ENCODE measurements at places on chromosomes 3 and 15.

DNA sequence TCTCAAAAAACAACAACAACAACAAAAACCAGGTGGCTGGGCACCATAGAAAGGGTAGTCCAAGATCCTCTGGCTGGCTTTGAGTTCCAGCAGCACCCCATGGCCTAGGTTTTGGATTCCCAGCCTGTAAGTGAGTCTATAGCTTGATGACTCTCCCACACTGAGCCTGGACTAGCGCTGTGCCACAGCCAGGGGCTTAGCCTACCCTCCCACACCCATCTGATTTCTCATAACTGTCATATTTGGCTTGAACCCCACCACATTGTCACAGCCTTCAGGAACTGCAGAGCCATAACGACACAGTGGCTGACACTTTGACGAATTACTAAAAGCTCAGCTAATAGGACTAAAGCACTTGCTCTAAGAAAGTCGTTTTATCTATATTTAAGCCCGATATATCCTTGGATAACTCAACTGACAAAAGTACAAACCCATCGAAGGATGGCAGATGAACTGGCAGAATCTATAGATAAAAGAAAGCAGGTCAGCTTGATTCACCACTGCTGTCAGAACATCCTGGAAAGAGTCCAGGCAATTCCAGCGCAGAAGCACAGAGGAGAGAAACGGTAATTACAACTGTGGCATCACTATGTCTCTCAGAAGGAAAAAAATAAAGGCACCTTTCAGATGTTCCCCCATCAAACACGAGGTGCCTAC lies 62.1 kb downstream of the HOMER2 start:
- DNase-seq: no peak

DNA sequence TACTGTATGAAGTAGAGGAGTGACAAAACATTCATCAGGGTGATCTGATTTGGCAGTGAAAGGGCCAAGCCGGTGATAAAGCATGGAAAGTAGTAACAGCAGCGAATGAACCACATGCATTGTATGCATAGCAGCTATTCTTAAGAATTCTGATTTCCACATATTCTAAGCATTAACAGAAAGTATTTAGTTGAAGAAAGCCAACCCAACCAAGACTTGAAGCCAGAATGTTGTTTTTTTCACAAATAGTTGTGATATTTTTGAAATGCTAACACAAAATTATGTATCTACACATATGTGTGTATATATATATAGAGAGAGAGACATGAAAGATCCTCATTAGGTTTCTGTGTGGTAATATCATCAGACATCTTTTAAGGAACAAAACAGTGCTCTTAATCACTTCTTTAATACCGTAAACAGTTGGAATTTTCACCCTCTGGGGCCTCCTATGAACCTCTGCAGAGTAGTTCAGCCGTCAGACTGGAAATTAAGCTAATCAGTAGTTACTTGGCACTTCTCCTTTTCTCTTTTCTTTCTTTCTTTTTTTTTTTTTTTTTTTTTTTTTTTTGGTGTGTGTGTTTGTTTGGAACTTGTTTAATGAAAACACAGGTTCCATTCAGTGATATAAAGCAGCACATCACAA lies 139.6 kb downstream of the CMSS1 start:
- DNase-seq: no peak

DNA sequence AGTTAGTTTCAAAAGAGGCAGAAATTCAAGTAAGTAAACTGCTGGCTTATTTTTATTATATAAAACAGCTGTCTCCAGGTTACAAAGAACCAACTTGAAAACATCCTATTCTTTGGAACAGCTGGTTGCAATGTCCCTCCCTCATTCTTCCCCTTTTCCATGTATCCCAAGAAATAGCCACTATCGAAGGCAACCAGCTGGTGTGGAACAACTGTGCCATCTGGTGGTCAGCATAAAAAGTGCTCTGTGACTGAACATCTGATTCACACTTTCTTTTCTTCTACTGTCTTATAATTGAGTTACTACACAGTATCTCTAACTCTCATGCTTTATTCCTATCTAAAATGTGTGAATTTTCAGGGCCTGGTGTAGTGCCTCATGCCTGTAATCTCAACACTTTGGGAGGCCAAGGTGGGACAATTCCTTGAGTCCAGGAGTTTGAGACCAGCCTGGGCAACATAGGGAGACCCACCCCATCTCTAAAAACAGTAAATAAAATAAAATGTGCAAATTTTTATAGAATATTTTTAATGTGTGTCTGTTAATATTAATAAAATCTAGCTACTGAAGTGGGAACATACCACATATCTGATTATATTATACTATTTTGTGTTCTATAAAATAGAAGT lies 9.6 kb downstream of the OSBPL11 start:
- no peak for DNase-seq

DNA sequence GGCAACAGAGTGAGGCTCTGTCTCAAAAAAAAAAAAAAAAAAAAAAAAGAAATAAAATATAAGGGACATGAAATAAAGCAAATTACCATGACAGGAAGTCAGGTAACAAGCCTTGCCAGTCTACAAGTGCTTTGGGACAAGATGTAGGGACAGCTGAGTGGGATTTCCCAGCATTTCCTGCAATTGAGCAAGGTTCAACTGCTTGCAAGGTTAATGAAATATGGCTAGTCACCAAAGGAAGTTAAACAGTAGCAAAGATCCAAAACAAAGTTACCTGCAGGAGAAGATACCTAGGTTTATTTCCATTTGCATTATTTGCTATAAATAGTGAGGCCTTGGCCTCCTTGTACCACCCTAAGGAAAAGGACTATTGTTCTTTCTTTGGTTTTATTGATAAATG lies 22.3 kb upstream of the CNOT10 start:
- DNase-seq: no peak

DNA sequence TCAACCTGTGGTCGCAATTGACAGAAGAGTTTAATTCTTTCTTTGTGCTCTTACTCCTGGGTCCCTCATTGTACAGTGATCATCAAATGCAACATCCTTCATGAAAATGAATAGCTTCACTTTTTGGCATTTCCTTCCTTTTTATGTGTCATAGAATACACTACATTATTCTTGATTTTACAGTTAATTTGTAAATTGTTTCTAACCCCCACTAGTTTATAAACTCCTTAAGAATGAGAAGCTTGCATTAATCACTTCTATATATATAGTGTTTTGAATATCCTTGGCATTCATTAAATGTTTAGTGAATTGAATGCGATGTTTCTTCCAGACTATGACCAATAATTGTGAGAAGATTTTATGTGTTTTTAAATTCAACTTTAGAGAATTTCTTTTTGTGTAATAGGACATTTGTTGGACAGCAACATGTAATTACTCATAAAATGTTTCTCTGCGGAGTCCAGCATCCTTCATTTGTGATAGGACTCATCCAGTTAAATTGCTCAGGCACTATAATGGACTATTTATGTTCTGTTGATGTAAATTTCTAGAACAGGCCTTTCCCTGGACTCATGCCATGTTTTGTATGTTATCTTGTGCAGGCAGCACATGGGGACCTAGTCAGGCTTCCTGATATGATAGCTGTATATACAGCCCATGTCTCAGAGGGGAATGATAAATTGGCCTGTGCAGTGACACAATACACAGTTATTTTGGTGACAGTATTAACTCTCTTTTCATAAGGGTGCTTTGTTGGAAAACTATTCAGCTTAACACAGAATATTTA lies 51.3 kb downstream of the MBNL1 start:
- DNase-seq: no peak

DNA sequence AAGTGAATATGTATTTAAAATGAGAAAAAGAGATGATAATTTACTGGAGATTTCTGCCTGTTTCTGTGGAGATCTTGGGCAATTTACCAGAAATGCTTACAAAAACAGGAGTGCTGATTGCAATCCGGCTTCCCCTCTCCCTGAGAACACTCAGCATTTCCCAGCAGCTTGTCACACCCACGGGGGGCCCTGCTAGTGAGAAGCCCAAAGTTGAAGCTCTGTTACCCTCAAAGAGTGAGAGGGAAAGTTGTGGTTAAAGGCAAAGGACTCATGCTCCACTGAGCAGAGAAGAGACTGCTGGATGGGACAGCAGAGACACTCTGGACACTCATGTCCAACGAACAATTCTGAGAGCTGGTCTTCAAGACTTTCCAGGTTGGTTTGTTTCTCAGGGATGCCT lies 2.9 kb downstream of the MCTP2 start:
- no peak for DNase-seq

DNA sequence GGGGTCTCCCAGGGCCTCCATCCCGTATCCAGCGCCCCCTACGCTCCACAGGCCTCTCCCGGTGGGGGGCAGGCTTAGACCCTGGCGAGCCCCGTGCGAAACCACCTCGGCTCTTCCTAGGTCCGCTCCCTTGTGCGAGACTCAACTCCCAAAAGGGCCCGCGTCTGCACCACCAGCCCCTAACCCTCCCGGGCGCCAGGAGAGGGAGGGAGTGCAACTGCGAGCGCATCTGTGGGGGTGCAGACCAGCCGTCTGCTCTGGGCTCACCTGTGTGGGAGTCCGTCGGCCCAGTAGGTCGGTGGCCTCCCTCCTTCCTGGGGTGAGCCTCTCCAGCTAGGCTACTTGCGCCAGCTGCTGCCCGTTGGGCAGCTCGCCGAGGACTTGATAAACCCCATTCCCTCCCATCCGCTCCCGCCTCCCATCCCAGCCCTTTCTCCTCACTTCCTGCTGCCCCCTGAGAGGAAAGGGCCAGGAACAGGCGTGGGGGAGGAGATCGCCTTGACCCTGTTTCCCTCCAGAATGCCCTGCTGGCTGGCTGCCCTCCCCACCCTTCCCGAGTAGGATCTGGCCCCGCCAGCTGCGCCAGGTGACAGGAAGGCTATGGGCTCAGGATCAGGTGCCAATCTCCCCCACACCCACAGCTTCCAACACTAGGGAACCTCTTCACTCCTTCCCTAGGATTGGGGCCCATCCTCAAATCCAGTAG lies at the start of gene HYAL2:
TSS of gene HYAL2 (minus strand) at position 360 of the 706 bp plus-strand sequence. CDS start 2,256 bp downstream, outside the sequence.
- DNase-seq: peak; percentile 77

DNA sequence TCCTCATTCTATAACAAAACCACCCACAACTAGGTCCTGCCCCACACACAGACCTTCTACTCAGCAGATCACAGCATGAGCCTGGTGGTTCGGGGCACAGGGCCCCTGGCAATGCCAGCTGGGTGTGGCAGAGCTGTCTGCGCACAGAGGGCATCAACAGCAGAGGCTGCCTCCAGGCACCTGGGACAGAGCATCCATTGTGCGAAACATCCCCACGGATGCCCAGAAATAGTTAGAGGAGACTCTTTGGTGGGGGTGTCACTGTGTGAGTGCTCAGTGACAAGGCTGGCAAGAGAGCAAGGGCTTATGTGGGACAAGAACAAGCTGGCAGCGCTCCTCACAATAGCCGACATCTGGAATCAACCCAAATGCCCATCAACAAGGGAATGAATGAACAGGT lies 487.4 kb upstream of the PROK2 start:
- DNase-seq: no peak

- DNase-seq: no peak
Observed at GRCh38 chr15:69325456-69325971, 26.8 kb downstream of the PAQR5 start.

DNA sequence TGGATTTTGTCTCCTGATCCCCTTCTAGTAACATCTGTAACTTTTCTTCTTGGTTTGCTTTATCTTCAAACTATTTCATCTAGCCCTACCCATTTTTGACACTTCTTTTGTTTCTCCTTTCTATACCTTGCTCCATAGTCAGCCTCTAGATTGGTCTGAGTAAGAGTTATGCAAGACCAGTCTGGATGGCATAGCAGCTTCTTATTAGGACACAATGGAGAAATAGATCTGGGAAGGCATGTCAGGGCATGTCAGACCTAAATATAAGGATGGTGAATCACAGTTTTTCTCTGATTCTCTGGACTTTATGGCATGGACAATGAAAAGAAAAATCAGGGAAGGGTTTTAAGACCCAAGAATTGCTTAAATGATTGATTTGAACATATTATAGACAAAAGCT lies 452.5 kb downstream of the RAP2B start:
- no peak for DNase-seq

GRCh38 chr3:183484431-183485075 lies 56.1 kb upstream of the MCF2L2 start:
- no peak for DNase-seq

DNA sequence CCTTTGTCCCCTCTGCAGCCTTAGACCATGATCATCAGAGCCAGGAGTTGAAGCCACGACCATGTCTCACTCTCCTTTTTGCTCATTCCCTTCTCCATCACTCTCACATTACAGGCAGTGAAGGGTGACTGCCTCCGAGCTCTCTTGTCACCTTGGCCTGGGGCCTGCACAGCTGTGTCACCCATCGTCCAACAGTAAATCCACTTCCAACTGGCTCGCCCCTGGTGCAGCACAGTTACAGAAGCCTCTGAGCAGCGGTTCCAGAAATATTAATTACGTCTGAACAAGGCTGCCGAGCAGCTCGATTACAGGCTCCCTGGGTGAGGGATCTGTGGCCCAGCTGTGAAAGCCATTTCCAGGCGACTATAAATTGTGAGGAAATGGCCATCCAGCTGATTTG lies 528.2 kb downstream of the NR2F2 start:
- no peak for DNase-seq

DNA sequence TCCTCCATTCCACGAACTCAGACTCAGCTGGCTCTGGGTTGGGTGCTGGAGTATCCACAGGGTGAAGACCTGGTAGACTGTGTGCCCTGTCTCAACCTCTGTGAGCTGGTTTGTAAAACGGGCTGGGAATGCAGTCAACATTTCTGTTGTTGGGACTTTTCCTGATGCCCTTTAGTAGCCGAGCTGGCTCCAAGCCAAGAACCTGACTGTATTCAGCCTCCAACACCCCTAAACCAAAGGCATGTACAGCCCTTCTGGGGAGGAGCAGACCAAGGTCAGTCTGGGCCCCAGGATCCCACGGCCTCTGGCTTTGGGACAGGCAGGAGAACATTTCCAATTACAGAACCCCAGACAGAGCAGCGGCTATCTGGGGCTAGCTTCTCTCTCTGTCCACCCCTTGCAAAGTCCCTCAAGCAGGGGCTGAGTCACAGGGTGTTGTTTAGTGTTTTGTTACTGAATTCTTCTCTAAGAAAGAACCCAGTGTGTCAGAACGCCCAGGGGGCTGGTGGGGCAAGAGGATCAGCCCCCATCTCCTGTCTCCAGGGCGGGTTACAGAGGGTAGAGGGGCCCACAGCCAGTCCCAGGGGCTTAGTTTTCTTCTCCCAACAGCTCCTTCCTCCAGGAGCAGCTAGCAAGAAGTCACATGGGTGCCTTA lies 56.8 kb upstream of the SLC6A6 start:
- no peak for DNase-seq

- DNase-seq: peak; percentile 69
Observed at GRCh38 chr3:14403619-14404155, 1.3 kb downstream of the SLC6A6 start.

DNA sequence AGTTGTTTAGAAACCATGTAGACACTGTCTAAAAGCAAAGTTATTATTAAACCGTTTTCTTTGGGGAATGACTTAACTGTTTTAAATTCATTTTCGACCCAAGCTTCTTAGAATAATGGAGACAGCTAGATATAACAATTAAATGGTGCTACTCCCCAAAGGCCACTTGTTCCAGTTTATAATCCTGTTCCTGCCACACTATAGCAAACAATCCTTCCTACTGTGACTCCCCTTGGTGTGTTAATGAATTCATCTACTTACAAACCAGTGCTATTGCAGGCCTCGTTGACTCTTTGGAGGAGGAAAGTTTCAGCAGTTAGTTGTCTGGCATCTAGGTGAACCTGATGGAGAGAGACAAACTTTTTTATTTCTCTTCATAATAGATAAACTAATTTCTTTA lies 25.2 kb upstream of the CLSTN2 start:
- DNase-seq: no peak

- DNase-seq: peak; percentile 85
Observed at GRCh38 chr3:42547401-42547945, 34.3 kb downstream of the SEC22C start.

Measured in lower lobe of right lung (tissue), 2 donors.